H1 (cell line): ENCODE measurements at places on chromosomes 6 and 20. TPM values are rescaled to one million over a fixed set of nuclear protein-coding genes. Genes with fewer than 3 reads are reported as not detected.

IL17A gene
- total RNA-seq, result not detected in 2 replicates

TBX18 gene
- not detected in 2 replicates for total RNA-seq

SLC17A1 gene
- not detected in 2 replicates for total RNA-seq

RAET1L gene
- total RNA-seq, result not detected in 2 replicates

SFTA2 gene
- total RNA-seq, result not detected in 2 replicates

ATRN gene
- 16.6 and 17.4 TPM in 2 replicates for total RNA-seq

SYCP2 gene
- total RNA-seq, result 0.50 and 0.69 TPM in 2 replicates
